NCI-H146 (cell line): ENCODE measurements at places on chromosomes 2 and 18.

DNA sequence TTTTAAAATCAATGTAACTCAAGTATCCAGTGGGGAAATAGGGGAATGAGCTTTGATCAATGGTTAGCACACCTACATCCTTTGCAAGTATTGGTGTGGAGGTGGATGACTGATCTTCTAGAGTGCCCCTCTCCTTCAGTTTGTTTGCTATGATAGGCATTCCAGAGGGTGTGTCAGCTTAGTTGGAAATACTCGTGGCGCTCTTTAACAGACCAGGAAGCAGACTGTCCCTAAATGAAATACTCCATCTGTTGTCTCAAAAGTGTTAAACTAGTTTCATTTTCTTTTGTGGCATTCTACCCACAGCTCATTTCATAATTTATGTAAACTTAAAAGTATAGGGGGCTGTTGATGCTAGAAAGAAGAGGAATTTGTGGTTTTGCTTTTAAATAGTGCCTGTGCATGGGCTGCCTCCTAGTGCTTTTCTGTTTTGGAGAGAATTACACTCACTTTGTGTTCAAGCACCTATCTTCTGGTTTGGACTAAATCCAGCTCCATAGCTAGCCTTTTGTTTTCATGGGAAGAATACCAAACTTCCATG lies 66.2 kb downstream of the STAT1 start:
- no peak for DNase-seq

- no peak for DNase-seq
Observed at GRCh38 chr2:188199716-188200128, 92.0 kb upstream of the GULP1 start.

- DNase-seq, result no peak
Observed at GRCh38 chr2:85369500-85369899, 14.9 kb downstream of the ELMOD3 start.

DNA sequence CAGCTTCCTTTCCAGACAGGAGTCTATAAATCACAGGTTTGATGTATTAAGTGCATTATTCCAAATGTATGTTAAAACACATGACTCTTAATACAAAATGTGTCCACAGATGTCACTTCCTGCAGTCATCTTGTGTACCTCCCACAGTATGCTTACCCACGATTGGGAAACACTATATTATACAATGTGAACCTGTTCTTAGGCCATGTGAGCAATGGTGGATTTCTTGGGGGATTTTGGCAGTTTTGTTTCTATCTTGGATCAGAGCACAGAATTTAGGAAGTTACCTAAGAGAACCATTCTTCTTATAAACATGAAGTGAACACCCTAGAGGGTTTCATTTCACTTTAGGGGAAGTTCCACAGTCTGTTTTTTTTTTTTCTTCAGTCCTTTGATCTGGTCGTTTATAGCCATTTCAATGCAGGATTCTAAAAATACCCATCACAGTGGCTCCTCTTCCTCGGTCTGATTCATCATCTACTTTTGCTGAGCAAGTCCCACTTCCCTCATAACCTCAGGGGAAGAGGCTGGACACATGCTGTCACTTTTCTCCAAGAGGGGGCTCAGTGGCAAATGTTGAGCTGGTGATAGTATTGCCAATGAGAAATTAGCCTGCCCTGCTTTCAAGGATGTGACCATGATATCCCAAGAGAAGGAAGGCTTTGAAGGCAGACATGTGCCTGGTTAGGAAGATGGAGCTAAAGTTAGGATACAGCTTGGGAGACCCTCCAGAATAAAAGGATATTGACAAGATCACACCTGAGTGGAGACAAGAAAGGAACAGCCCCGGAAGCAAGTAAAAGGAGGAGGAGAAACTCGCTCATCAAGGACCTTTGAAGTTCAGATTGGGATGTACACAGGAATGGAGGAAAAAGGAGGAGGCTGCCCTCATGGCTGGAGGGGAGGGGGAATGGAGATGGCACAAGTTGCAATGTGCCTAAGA lies 22.6 kb downstream of the PLEK start:
- no peak for DNase-seq

DNA sequence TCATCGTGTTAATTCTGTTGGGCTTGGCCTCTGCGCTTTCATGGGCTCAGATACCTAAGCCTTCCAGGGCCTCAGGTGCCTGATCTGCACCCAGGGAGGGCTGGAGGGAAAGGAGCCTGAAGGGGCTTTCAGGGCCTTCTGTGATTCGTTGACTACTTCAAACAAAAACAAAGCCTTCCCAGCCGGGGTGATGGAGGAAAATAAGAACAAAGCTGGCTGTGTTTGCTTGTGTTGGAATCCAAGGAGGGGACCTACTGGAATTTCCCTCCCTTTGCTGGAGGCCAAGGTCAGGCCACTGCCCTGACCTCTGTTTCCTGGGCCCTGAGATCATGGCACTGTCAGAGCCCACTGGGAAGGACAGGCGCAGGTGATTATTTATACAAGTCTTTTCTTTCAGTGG lies 135.3 kb downstream of the KLHL29 start:
- DNase-seq, result no peak

GRCh38 chr2:106257135-106257534 lies 63.0 kb upstream of the UXS1 start:
- no peak for DNase-seq

DNA sequence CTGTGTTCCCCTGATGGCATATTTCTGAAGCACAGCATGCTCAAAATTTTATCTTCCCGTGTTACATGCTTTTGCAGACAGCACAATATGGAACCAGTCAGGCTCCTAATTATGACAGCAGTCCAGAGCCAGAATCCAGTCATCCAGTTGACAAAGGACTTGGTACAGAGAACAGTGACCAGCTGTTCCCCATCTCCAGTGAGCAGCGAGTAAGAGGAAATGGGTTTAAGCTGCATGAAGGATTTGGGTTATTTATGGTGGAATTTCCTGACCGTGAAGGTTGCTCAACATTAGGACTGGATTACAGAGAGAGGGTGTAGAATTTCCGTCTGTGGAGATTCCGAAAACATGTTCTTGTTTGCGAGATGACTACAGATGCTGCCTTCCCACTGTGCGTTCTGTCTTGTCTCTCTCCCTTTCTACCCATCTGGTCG lies 24.4 kb downstream of the SGPP2 start:
- no peak for DNase-seq

GRCh38 chr18:58263055-58263957 lies 219.3 kb downstream of the NEDD4L start:
- no peak for DNase-seq

- no peak for DNase-seq
Observed at GRCh38 chr2:2985020-2985419, 392.6 kb downstream of the EIPR1 start.

GRCh38 chr2:197869501-197870111 lies 65.2 kb downstream of the PLCL1 start:
- no peak for DNase-seq

DNA sequence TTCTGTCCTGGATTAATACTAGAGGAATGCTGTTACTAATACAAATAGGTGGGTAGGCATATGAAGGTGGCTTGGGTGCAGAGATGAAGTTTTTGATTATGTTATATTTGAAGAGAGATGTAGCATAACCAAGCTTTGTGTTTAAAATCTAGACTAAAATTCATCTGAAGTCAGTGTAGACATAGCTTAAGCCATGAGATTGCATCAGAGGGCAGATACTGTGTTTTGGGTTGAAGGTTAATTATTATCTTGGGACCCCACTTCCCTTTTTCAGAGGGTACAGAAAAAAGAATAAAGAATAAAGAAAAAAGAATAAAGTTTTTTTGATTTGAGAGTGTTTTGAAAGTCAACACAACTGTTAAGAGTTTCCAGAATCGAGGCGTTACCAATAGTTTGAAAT lies 13.0 kb downstream of the PPM1B start:
- no peak for DNase-seq

GRCh38 chr2:191715471-191715870 lies 37.5 kb downstream of the NABP1 start:
- no peak for DNase-seq

GRCh38 chr2:134119117-134119712 lies 134.7 kb upstream of the MGAT5 start:
- no peak for DNase-seq

DNA sequence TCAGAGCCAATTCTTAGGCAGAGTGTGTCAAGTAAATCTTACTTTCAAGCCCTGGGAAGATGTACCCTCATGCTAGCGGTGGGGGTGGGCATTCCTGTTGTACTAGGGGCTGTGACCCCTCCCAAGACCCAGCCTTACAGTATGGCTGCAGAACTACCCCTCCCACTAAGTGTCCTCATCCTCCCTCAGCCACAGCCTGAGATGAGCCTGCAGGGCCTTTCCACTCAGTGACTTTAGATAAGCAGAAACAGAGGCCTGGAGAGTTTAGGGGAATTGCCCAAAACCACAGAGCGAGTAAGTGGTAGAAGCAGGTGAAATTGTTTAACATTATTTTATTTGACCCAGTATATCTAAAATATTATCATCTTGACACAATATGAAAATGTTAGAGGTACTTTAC lies 36.6 kb downstream of the TTC32 start:
- DNase-seq, result no peak

- no peak for DNase-seq
Observed at GRCh38 chr2:36707050-36707449, 10.5 kb downstream of the VIT start.

DNA sequence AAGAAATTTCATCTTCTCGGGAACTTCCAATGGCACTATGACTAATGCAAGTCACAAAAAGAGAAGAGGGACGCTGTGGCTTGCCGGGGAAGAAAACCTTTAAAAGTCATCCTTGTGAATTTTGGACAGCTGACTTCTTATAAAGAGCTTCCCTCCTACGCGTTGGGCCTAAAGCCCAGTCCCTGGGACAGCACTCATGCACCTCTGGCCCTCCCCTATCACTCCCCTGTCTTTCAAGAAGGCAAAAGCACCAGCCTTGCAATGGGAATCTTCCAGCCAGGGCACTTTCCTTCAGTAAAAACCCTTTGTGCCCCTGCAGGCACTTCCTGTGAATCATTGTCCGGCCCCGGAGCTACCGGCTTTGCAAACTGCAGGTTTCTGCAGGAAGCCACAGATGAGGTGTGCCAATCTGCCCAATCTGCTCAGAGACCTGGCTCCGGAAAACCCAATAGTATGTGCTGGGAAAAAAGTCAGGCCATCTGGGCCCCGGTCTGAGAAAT lies 7.1 kb downstream of the MREG start:
- no peak for DNase-seq

DNA sequence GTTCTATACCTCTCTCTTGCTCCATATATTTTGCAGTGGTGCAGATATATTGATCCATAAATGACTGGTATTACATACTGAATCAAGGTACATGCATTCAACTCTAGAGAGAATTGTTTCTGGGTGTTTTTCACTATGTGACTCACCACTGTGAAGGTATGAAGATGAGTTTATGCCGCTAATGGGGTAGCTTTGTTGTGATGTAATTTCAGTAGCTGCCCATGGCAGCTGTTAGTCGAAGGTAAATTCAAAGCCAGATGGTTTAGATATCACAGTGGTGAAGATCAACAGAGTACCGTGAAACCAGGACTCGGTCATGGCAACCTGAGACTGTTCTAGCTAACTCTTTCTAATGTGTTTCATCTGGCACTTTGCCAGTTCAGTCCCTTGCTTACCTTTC lies 50.4 kb downstream of the PKP4 start:
- peak; percentile 83 for DNase-seq

DNA sequence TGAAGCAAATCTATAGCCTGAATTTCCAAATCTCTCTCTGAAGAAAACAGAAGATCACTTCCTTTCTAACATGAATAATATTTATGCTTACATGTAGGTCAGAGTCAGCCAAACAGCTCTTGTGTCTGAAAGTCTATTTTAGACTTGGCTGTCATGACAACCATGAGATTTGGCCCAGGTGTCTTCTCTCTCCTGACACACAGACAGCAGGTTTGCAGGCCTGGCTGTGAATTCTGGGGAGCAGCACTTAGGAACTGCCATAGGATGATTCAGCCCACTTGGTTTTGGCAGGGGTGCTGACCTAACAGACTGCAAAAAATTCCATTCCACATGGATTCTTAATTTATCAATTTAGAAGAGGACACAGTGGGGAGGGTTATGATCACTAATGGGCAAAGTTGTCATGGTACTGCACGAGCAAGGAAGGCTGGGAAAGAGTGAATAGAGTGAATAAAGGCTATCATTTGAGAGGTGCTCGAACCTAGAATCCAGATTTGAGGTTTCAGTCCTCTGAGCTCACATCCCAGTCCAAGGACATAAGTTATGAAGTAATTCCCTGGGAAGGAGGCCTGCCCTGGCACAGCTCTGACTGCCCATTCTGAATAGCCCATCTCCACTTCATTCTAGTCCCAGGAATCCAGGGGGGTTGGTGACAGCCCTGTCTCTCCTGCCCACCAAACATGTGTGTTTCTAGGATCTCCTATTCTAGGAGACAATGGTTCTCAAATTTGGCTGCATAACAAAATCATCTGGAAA lies 453.9 kb upstream of the TRIB2 start:
- DNase-seq, result no peak

DNA sequence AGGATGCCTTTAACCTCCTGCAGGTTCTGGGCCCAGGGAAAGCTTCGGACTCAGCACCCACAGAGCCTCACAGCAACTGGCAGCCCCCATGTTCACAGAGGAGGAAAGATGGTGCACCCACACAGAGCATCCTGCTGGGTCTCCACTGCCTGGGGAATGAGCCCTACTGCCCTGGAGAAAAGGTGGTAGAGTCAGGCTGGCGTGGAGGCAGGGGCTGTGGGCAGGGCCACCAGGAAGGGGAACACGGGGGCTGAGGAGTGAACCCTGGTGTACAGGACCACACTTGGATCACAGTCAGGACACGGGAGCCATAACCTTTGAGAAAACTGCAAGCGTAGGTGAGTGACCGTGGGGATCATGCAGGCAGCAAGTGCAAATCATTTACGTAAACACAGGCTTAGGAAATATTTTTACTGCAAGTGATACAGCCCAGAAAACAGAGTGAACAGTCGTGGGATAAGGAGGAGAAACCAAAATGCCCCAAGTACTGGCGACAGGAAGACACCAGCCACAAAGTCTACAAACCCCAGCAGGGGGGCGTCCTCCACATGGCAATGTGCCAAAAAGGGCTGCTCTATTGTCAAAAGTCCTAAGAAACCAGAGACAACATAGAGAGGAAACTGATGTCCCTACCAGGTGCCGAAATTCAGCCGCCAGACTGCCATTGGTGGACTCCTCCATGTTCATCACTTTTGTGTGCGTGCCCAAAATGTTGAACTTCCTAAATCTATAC lies 27.6 kb downstream of the STAT1 start:
- DNase-seq, result peak; percentile 7

GRCh38 chr2:240123821-240124650 lies 12.1 kb downstream of the COPS9 start:
- DNase-seq, result no peak

DNA sequence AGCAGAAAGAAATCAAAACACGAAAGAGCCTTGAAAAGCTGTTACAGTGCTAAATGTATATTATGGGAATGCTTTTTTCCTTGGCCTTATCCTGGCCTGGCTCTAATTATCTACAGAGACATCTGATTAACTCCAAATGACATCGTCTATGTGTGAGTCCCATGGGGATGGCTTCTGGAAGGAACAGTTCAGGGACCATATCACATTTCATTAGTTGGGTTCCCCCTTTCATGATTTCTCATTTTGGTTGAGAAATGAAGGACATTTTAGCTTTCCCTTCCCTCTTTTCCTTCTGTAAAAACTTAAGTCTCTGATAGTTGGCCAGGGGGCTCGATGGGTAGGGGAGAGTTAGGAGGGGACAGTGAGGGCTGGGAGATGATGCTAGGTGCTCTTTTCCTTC lies 116.7 kb downstream of the PRKCE start:
- no peak for DNase-seq
